A549 treated with ZK216348 at 1 μM for 4 hours (cell line): ENCODE measurements at places on chromosomes 5 and 9. TPM values are rescaled to one million over a fixed set of nuclear protein-coding genes. Genes with fewer than 3 reads are reported as not detected.

The SETD9 gene
- 5.0 to 9.9 TPM (median 5.1 TPM) in 5 replicates for total RNA-seq

The RC3H2 gene
- total RNA-seq: 14.8 to 26.0 TPM (median 18.3 TPM) in 5 replicates

The PCDHA7 gene
- total RNA-seq: 0.06 to 0.21 TPM (median 0.13 TPM) in 5 replicates

The MEF2C gene
- 0.04 TPM in 1 of 5 replicates, not detected in the others for total RNA-seq

The SHISAL2B gene
- total RNA-seq: 0.20 TPM in 1 of 5 replicates, not detected in the others

The PCDHA4 gene
- total RNA-seq: 0.95 to 2.0 TPM (median 1.8 TPM) in 5 replicates

The SGCD gene
- total RNA-seq: 3.7 to 6.3 TPM (median 4.3 TPM) in 5 replicates

The IL7R gene
- 0.19 to 0.55 TPM (median 0.35 TPM) in 5 replicates for total RNA-seq
